ENCODE measurements at places on chromosomes 6 and 20.

DNA sequence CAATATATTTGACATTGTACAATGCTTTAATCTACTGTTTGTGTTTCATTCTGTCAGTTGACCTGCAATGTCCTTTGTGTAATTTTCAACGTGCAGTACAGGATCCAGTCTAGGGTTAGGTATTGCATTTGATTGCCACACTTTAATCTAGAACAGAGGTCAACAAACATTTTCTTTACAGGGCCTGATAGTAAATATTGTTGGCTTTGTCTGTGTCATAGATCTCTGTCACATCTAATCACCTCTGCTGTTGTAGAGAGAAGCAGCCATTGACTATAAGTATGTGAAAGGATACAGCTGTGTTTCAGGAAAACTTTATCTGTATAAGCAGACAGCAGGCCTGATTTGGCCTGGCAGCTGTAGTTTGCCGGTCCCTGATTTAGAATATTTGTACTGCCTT is 39.3 kb downstream of the ATRN start:
- DNase-seq = no peak

- no peak for DNase-seq
Observed at GRCh38 chr6:15336900-15337560, 91.2 kb downstream of the JARID2 start.

- no peak for DNase-seq
Observed at GRCh38 chr20:59939052-59939878, 840 bp downstream of the PPP1R3D start.

- no peak for DNase-seq
Observed at GRCh38 chr20:57736738-57737347, 27.0 kb upstream of the PMEPA1 start.

- DNase-seq = peak; percentile 87
Observed at GRCh38 chr20:35312318-35312717, 20.1 kb upstream of the FAM83C start.

DNA sequence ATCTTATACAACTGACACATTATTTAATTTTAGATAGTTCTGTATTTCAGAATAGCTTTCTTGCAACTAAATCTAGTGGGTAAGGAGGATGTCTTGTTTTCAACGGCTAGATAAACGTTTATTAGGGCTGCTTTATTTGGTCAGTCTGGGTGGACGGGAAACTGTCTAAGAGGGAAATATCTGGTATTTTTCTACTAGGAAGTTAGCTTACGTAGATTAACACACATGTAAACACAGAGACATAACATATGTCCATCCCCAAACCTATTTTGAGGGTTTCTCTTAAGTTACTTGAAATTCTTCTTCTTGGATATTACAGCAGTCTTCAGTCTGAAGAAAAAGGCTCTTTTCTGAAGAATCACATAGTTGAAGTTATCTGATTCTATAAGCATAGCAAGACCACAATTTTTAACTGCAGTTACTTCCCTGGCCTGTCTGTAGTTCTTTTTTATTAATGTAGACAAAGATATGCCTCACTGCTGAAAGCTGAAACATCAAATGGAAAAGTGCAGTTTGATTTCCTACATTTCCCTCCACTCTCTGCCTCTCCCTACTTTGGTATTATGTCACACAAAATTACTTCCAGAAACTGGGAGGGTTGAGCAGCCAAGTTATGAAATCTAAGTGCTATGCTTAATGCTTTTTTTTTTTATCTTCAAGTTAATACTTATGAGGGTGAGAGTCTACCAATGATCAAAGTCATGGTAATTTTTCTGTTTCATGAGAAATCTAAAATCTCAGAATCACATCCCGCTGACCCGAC is 37.4 kb downstream of the PLAGL1 start:
- no peak for DNase-seq

DNA sequence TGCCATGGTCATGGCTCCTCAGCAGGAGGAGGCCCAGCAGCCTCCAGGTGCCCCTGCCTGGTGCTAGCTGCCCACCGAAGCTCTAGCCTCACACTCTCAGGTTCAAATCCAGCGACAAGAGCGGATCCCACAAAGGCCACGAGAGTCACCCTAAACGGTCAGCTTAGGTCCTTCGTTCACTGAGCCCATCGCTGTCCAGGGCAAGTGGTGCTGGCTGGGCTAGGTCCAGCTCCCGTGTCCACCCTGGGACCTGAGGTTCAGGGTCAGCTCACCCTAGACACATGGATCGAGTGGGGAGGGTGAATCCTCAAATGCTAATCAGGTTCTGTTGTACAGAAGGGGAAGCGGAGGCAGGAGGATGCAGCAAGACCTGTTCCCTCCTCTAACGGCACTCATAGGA is 171.9 kb upstream of the SULF2 start:
- DNase-seq = no peak

DNA sequence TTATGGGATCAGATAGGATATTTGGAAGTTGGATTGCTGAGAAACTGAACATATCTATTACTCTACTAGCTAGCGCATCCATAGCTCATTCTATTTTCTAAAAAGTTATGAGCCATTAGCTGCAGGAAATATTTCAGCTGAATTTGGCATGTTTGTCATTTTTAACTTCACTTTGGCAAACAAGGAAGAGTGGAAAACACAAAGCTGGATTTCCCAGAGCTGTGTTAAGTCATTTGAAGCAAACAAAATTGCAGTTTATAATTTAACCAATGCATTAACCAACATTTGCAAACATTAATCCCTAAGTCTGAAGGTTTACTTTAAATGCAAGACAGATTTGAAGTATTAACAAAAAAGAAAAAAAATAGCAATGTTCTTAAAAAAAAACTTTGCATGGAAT is 1.2 kb downstream of the ALDH8A1 start:
- no peak for DNase-seq

- DNase-seq = no peak
Observed at GRCh38 chr6:168962886-168963285, 290.8 kb downstream of the THBS2 start.

- no peak for DNase-seq
Observed at GRCh38 chr6:134878136-134878535, 71.8 kb downstream of the ALDH8A1 start.

GRCh38 chr20:4329232-4329631 is 313.9 kb upstream of the RNF24 start:
- DNase-seq = no peak

DNA sequence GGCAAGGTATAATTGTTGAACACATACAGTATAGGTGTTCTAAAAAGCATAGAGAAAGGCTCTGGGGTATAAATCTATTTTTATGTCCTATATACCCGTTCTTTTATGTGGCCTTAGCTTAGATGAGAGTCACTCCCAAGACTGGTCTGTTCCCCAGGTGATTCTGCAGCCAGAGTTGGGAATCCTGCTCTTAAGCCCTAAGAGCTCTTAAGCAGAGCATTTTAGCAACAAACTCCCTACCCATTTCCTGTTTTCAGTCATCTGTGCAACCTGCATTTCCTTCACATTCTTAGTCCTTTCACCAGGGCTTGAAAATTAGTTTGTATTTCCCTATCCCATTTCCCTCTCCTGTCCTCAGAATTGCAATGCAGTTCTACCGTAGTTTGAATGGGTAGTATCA is 166.1 kb downstream of the HS3ST5 start:
- no peak for DNase-seq

GRCh38 chr6:33633084-33633461 is 12.0 kb downstream of the ITPR3 start:
- no peak for DNase-seq

DNA sequence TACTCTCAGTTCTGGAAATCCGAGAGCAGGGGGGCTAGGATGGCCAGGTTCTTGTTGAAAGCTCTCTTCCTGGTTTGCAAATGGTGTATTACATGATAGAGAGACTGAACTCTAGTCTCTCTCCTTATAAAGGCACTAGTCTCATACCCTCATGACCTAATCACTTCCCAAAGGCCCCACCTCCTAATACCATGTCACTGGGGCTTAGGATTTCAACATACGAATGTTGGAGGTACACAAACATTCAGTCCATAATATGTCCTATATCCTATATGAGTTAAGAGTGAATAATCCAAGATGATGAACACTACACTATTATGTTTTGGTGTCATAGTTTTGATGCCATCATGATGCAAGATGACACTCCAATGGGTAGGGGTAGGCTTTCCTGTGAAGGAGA is 20.0 kb upstream of the TXLNB start:
- DNase-seq = peak; percentile 28

GRCh38 chr6:40631744-40632143 is 44.6 kb upstream of the LRFN2 start:
- no peak for DNase-seq

GRCh38 chr6:87742106-87742505 is 40.1 kb upstream of the AKIRIN2 start:
- DNase-seq = no peak

DNA sequence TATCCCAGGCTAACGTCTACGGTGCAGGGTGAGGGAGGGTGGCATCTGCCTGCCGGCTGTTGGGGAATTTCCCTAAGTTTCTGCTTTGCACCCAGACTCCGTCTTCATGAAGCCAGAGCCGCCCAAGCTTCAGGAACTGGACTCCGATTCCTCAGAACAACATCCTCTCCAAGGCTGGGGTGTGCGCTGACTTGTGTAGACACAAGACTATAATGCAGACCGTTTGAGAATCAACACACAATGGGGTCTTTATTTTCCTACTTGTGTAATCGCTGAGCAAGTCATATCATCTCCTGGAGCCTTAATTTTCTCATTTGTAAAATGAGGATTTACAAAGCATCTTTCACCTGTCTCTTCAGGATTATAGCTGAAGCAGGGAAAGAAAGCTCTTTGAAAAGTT is 160.5 kb upstream of the AGPAT4 start:
- DNase-seq = peak; percentile 48

- DNase-seq = no peak
Observed at GRCh38 chr6:70080443-70081070, 214.2 kb downstream of the COL19A1 start.

- DNase-seq = peak; percentile 42
Observed at GRCh38 chr6:2848851-2849250, 7.2 kb upstream of the SERPINB1 start.

DNA sequence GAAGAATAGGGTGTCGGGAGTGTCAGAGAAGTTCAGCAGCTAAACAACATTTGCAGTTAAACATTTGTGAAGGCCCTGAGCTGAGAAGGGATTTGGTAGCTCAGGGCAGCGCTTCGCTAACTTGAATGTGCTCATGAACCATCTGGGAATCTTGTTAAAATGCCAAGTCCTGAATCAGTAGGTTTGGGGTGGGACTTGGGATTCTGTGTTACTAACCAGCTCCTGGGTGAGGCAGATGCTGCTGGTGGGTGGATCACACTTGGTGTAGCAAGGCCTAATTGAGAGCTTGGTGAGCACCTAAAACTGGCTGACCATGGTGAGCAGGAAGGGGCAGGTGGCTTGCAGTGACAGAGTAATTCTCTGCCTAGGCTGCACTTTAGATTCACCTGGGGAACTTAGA is 5.9 kb downstream of the PTPRA start:
- peak; percentile 57 for DNase-seq

GRCh38 chr20:13863244-13863643 is 78.4 kb downstream of the NDUFAF5 start:
- DNase-seq = no peak

DNA sequence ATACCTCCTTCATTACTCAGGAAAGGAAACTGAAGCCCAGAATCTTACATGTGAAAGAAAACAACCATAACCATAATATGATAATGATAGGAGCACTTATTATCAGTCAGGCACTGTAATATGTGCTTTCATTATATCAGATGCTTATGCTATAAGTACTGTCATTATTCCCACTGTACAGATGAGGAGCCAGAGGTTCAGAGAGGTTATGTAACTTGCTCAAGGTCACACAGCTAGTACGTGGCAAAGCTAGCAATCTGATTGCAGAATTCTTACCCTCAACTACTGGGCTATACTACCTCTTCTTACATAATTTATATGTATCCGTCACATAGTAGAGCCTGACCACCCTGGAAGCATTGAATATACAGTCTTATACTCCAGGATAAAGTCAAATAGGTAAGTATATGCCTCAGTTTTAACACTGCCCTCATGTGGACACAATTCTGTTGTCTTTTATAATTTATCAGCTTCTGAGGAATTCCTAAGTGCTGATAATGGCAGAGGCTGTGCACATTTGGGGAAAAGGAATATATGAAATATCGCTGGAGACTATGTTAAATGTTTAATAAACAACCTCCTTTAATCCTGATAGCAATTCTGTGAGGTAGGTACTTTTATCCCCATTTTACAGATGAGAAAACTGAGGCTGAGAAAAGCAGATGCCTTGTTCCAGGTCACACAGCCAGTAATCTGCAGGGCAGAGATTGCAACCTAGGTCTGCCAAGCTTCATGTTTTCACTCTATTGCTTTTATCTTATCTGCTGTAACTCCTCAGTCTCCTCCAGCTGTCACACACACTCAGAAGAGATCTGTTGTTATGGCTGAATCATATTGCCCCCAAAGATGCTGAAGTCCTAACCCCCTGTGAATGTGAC is 13.4 kb downstream of the BCAS1 start:
- no peak for DNase-seq

- no peak for DNase-seq
Observed at GRCh38 chr6:152201120-152201519, 393.6 kb downstream of the ESR1 start.

DNA sequence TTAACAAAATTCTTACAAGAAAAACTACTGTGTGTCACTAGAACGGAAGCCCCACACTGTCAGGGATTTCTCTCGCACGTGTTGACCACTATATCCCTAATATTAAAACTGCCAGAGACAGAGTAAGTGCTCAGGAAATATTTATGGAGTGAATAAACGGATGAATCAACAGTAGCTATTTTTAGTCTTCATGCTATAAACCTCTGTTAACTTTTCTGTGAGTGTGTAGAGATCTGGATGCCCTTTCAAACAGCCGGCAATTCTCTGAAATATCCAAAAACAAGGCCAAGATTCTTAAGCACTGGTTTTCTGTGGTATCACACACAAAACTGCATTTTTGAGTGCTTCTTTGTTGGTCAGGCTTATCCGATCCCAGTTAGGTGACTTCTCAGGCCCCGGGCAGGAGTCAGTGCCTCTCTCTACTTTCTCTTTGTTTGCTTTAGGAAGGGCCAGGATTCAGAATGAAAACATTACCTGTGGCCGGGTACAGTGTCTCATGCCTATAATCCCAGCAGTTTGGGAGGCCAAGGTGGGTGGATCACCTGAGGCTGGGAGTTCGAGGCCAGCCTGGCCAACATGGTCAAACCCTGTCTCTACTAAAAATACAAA is 15.7 kb downstream of the ATP9A start:
- DNase-seq = peak; percentile 68

DNA sequence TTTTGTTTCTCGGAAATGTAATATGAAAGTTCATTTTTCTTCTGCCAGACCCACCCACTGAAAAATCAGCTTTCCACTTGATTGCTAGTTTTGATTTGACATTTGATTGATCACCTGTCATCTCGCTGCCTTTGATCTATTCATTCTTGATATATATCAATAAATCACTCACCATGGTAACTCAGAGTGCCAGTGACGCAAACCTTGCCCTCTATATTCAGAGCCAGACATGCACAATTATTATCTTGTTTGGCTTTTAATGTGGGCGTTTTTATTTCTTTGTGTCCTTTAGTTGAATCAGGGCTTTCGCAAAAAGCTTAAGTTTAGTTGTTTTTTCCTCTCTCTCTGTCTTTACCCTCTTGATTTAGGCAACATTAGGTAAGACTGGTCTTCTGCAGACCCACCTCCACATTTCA is 2.0 kb downstream of the TSHZ2 start:
- DNase-seq = no peak

GRCh38 chr20:7765221-7765620 is 175.0 kb downstream of the HAO1 start:
- no peak for DNase-seq

Measured in epithelial cell of esophagus (primary cell).